Brain pericyte (primary cell): ENCODE measurements at places on chromosomes 4 and X.

DNA sequence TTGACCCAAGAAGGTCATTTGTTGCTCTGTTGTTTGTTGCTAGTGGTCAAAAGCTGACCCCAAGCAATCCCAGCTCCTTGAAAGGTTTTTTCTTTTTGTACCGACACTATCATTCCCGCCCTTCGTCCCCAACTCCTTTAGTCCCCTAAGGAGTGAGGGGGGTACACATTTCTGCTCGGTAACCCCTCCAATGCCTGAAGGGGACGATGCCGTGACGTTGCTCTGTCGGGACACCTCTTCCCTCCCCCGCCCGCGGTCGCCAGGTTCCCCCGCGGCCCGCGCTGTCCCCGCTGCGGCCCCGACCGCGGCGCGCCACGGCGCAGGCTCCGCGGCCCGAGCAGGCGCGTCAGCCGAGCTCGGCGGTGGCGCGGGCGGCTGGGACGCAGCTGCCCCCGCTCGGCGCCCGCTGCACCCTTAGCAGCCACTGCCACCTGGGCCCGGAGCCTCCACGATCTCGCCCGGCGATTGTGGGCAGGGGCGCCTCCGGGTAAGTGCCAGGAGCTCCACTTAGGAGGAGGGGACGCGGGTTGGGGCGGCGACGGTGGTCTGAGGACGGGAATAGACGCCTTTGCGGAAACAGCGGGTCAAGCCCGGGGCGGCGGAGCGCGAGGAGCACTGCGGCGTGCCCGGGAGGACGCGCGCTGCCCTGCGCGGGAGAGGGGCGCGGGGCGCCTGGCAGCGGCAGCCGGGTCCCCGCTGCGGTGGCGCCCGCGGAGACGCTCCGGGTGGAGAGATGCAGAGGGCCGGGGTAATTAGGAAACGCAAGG, at the start of gene GLRB:
GLRB (plus strand) TSS at position 340 of the 767 bp plus-strand sequence. CDS start 1,875 bp downstream, outside the sequence.
- no peak for DNase-seq

DNA sequence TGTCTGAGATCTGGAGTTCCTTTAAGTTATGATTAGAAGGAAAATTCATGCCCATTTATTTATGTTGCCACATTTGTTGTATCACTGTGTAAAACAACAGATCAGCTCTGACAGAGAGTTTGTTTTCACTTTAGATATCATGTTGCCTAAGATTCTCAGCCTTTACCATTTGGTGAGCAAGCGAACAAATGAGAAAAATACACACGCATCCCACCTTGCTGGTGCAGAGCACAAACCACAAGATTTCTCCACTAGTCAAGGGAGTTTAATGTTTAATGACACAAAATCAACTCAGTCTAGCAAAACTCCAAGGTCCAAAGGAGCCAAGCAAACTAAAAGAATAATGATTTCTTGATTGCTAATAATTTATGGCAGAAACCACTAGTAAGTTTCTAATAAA, 27.7 kb downstream of the FGF5 start:
- DNase-seq = no peak

DNA sequence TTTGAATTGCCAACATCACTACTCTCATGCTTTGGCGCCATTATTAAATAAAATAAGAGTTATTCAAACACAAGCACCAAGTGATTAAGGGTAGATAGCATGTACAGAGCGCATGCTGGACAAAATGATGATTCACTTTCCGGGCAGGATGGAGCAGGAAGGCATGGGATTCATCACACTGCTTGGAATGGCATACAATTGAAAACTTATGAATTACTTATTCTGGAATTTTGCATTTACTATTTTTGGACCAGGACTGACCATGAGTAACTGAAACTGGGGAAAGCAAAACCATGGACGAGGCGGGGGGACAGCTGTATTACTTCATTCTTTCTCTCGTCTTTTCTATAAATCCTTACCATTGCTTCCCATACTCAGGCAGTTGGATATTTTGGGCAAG, 28.5 kb upstream of the FGF5 start:
- DNase-seq = no peak

DNA sequence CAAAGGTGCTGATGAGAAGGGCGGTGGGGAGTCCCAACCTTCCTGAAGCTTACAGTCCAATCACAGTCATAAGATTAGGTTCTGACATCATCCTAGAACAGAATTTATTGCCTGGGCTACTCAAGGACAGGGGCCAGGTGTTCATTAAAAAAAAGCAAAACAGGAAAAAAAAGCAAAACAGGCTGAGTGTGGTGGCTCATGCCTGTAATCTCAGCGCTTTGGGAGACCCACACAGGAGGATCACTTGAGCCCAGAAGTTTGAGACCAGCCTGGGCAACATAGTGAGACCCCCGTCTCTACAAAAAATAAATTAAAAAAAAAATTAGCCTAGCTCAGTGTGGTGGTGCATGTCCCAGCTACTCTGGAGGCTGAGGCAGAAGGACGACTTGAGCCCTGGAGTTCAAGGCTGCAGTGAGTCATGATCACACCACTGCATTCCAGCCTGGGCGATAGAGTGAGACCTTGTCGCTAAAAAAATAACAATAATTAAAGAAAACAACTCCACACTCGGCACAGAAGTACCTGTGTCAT, 3.0 kb downstream of the RAB9A start:
- DNase-seq = no peak

DNA sequence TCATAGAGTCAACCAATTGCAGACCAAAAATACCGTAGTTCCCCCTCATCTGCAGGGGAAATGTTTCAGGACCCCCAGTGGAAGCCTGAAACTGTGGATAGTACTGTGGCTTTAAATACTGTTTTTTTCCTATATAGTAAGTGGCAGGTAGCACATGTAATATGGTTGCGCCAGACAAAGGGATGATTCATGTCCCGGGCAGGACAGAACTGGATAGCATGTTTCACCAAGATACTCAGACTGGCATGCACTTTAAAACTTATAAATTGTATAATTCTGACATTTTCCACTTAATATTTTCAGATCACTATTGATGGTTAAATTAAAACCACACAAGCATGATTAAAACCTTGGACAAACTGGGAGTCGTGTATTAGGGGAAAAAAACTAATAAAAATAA, 276.3 kb upstream of the AGA start:
- no peak for DNase-seq

DNA sequence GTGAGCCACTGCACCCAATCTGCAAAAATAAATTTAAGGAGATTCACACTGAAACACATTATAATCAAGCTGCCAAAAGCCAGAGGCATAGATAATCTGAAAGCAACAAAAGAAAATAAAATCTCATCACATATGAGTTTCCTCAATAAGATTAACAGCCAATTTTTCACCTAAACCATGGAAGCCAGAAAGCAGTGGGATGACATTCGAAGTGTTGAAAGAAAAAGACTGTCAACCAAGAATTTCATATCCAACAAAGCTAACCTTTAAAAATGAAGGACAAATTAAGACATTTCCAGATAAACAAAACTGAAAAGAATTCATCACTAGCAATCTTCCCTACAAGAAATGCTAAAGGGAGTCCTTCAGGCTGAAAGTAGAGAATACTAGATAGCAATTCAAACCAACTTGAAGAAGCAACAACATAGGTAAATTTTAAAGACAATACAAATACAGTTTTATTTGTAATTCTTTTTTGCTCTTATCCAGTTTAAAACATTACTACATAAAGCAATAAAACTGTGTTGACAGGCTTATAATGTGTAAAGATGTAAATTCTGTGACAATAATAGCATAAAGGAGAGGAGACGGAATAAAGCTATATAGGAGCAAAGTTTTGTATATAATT, 23.1 kb upstream of the KLHL8 start:
- DNase-seq = no peak

DNA sequence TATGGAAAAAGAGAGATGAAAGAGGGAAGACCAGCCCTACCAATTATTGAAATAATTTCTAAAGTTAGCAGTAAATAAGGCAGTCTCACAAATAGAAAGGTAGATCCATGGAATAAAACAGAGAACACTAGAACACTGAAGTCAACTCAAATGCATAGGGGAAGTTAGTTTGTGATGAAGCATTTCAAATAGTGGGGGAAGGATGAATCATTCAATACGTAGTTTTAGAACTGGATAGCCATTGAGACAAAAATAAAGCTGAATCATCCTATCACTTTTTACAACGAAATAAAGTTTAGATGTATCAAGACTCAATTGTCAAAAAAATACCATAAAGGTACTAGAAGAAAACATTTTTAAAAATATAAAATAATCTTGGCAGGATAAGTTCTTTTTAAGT, 143.2 kb upstream of the DGKK start:
- DNase-seq = no peak

DNA sequence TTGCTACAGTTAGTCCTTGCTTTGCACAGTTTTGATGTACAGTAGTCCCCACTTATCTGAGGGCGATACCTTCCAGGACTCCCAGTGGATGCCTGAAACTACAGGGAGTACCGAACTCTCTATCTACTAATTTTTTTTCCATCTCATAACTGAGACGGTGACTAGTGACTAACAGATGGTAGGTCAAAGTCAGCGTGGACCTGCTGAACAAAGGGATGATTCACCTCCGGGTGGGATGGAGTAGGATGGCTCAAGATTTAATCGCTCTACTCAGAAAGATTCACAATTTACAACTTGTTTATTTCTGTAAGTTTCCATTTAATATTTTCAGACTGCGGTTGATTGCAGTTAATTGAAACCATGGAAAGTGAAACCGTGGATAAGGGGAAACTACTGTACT, 655.8 kb downstream of the ZNF674 start:
- DNase-seq = no peak

DNA sequence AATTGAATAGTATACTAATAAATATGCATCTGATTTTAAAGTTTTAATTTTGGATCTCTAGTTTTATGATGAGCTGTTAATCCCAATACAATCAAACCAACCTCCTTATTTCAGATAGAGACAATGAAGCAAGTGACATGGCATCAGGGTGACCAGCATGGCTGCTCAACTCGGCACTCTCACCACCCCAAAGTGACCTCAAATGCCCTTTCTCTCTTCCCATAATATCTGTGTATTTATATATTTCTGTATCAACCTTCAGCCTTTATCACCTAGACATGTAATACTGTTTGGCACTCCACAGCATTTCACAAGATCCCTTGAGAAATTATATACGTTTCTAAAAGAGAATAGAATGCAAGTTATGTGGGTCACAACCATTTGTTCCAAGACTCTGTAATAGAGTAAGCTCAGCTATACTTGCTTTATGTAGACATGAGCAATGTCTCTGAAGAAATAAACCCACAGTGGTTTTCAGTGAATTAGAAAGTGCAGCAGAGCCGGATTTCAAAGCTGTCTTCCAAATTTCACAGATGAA, 1623.2 kb upstream of the PABPC4L start:
- DNase-seq = no peak

DNA sequence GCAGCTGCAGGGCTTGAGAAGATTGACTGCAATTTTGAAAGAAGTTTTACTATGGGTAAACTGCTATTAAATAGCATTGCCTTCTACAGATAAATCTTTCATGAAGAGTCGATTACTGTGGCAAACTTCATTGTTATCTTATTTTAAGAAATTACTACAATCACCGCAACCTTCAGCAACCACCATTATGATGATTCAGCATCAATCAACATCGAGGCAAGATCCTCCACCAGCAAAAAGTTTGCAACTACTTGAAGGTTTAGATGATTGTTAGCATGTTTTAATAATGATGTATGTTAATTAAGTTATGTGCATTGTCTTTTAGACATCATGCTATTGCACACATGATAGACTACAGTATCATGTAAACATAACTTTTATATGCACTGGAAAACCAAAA, 1511.0 kb downstream of the FSTL5 start:
- no peak for DNase-seq

DNA sequence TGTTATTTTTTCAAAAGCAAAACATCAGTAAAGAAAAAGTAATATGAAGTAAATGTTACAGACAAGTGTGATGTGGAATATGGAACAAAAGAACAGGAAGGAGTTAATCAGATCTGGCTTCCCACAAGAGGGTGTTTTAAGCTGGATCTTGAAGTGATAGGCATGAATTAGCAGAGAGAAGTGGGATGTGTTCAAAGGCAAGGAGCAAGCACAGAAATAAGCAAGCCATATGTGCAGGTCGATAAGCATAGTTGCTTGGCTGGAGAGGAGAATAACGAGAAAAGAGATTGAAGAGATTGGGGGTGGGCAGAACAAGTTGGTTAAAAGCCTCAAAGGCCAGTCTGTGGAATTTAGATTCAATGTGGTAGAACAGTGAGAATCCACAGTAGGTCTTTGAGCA, 60.9 kb upstream of the PRPS1 start:
- DNase-seq = no peak

GRCh38 chr4:73589887-73590801, 30.1 kb downstream of the RASSF6 start:
- DNase-seq = no peak

DNA sequence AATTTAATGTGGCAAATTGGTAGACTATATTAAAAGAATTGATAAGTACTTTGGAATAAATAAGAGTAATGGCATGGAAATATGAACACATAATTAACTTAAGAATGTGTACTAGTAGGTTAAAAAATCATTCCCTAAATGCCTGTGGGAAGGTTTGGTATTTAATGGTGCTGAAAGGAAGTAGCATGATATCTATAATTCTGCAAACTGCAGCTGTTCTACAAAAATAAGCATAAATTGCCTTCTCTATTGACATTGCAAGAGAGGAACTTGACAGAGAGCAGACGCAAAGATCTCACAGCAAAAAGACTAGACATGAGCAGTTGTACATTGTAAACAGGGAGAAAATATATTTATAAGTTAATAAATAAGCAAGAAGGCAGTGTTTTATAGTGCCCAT, 752.5 kb upstream of the PCDH10 start:
- no peak for DNase-seq

DNA sequence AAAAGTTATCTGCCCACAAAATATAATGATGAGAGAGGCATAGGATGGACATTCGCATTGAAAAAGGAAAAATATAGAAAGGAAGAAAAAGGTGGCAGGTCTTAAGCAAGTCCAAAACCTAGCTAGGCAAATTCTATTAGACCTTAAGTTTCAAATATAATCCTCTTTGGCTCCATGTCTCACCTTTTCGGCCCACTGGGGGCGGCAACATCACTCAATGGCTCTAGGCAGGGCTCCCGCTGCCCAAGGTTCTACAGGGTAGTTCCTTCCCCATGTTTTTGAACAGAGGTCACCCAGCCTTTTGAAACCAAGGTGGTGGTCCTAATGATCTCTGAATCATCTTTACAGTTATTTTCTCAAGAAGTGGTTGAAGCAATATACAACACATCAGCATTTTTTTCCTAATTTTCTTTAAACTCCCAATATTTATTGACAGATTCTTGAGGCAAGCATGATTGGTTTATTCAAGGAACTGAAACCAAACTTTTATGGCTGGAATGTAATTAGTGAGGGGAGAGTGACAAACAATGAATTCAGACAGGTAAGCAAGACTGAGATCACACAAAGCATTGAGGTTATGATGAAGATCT, 309.4 kb downstream of the ANTXR2 start:
- DNase-seq = no peak

DNA sequence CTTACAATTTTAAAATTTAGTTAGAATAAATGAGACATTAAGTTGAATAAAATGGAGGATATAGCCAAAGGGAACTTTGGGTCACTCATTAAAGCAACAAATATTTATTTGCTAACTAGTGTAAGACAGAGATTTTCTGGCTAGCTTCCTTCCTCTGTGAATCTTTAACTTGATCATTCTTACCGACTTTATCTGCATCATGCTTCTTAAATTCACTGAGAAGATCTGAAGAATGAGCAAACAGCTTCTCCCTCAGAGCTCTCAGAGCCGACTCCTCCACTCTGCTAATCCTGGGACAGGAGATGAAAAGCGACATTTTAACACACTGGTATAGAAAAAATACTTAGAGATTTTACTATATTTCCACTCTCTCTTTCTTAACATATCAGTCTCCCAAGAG, 35.1 kb downstream of the PPEF2 start:
- no peak for DNase-seq
